ENCODE measurements at places on chromosomes 4 and X. TPM values are rescaled to one million over a fixed set of nuclear protein-coding genes. Genes with fewer than 3 reads are reported as not detected.

DNA sequence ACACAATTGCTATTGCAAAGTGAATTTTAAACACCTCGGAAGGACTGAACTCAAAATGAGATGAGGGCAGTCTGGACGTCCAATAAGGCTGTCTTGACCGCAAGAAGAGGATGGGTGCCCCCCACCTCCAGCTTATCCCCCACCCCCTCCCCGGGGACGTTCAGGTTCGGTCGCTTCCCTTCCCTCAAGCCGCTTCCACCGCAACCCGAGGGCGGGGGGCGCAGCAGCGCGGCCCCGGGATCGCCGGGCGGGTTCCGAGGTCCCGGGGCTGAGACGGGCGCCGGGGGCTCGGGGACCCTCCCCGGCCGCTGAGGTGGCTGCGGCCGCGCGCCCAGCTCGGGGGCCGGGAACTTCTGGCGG lies 480 bp downstream of the USP46 start:
- peaks cover 7% of the 10 kb centered on the region for H3K4me1 ChIP-seq
- H3K27me3 ChIP-seq: peaks cover 9% of the 10 kb centered on the region
- DNase-seq: no peak
- H3K27ac ChIP-seq: no peak overlapping the region

Gene MAP7D2
- total RNA-seq: 0.30 TPM

DNA sequence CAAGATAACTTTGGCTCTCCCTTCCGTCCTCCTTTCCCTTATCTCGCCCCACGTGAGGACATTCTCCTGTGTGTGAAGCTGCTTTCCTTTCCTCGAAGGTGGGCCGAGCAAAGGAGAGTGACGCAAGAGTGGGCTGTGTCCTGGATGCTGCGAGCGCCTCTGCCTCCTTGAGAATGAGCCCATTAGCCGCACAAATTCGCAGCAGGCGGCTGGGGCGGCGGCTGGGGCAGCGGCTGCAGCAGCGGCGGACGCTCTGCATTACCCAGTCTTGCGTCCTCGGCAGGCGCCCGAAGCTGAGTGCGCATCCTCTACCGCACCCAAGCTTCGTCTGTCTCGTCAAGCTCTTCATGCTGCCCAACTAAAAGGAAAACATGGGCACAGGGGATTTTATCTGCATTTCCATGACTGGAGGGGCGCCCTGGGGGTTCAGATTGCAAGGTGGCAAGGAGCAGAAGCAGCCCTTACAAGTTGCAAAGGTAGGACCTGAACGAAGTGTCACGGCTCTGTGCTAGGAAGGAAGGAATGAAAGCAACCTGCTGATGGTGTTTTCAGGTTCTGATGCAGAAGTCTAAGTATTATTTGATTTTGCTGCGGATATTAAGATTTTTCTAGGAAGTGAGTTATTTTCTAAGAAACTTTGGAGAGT lies at the start of gene SYNPO2:
TSS of gene SYNPO2 (plus strand) at position 189 of the 646 bp plus-strand sequence. CDS start at position 372, 183 bp downstream.
- H3K27me3 ChIP-seq: peaks cover 44% of the 10 kb centered on the region
- H3K4me3 ChIP-seq: peak within 1 kb of the TSS; percentile 73
- peak within 1 kb of the TSS; percentile 11 for H3K27ac ChIP-seq
- H3K36me3 ChIP-seq: no peaks in the 10 kb centered on the region

Gene F11
- total RNA-seq: not detected

Gene LNX1
- total RNA-seq: not detected

DNA sequence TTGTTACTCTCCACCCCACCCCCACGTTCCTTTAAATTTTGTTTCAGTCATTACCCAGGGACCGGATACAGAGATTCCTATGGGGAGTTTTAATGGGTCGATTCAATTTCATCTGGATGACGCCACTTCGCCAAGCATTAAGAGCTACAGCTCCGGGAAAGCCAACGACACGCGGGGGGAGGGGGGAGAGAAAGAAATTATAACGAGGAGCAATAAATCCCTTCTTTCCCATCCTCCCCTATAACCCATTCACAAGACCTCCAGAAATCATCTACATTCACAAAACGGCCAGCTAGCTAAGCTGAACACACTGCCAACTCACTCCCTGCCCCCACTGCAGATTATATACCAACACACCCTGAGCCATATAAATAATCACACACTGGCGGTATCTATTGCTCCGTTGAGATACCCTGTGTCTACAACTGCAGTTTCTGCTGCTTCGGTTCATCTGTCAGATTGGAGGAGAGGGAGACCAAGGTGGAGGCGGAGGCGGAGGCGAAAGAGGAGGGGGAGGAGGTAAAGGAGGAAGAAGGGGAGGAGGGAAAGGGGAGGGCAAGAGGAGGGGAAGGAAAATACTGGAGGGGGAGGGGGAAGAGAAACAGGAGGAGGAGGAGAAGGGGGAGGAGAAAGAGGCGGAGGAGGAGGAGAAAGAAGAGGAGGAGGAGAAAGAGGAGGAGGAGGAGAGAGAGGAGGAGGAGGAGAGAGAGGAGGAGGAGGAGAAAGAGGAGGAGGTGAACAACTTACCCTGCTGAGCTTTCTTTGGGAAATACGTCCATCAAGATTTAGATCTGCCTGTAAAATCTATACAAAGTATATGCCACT lies 113.9 kb upstream of the VAMP7 start:
- no peak overlapping the region for H3K27ac ChIP-seq
- no peaks in the 10 kb centered on the region for H3K36me3 ChIP-seq
- no peaks in the 10 kb centered on the region for H3K27me3 ChIP-seq
- peaks cover 4% of the 10 kb centered on the region for H3K4me1 ChIP-seq
- peak overlapping the region; percentile 80 for H3K4me3 ChIP-seq
- DNase-seq: no peak

Gene PPP2R2C
- total RNA-seq: not detected

DNA sequence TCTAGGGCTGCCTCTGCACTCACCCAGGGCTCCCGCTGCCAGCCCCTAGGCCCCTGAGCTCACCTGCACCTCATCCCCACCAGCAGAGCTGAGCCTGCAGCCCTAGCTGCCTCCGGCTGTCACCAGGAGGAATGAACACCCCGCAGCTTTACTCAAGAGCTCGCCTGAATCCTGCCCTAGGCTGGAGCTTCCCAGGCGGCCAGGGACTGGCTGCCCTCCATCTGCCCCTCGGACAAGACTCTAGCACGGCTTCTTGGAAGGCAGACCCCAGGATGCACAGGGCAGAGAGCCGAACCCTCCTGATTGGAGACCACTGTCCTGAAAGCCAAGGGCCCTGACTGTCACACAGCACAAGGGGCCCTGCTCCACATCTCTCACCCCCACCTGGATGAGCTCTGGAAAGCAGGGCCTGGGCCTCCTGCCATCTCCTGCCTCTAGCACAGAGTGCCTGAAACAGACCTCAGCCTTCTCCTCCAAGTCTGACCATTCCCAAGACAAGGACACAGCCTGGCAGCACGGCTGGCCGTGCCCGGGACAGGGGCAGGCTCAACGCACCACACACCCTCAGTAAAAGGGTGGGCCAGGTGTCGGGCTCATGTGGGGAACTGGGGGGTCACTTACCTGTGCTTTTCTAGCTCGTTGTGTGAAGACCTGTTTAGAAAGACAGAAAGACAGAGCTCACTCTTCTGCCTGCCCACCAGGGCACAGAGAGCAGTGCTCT lies 4.4 kb downstream of the MXD4 start:
- no peak overlapping the region for H3K27ac ChIP-seq
- H3K36me3 ChIP-seq: no peaks in the 10 kb centered on the region
- H3K4me3 ChIP-seq: no peak overlapping the region

DNA sequence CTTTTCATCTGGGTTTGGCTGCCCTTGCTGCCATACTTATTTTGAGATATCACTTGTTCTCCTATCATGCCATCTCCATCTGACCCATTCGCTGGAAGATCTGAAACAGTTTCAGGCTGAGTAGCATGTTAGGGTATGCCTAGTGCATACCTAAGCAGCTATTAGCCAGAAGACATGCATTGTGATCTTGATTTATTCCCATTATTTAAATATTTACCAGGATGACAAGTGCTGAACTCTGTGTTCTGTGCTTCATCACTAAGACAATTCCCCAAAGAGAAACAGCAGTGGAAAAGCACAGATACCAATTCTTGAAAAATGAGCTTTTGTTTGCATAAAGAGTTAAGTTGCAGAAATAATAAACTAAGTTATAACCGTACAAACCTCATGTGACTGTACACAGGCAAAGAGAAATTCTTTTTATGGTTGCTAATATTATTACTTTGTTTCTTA lies 271.0 kb upstream of the ARSJ start:
- H3K27me3 ChIP-seq: peaks cover 3% of the 10 kb centered on the region
- H3K27ac ChIP-seq: no peak overlapping the region
- DNase-seq: no peak
- H3K4me3 ChIP-seq: no peak overlapping the region
- H3K4me1 ChIP-seq: no peaks in the 10 kb centered on the region
- H3K36me3 ChIP-seq: no peaks in the 10 kb centered on the region

DNA sequence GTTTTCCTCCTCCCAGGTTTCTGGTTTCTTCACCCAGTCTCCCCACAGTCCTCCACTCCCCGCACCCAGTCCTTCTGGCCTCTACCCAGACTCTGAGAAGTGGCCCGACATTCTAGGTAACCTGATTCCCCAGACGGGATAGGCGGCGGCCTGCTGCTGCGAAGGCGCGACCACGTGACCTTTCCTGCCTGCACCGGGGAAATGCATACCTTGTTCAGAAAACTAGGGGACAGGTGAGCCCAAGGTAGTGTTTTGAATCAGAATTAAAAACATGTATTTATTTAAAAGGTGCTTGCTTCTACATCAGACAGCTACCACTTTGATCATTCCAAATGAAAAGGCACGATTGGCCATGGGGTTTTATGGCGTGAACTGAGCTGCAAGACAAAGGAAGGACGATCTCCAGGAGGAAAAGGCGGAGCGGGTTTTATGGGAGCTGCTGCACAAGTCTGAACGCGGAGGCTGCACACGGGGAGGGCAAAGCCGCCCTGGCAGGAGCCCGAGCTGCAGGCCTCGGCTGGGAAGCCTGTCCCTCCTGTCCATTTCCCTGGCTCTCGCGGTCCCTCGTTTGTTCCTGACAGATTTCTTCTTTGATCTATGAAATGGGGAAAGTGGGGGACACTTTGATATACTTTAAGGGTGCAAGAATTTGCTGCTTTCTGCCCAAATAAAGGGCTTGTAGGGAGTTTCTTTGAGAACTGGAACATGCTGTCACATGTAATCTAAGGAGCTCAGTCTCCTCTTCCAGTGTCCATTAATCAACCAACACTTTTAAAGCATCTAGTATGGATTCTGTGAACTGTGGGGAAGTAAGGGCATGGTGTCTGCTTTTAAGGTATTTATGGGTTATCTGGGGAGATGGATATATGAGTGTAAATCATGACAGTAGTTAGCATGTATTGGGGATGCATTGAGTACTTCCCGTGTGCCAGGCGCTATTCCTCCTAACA lies 150.9 kb downstream of the SPRY1 start:
- H3K27ac ChIP-seq: no peak overlapping the region
- H3K4me1 ChIP-seq: no peaks in the 10 kb centered on the region
- H3K36me3 ChIP-seq: peaks cover 13% of the 10 kb centered on the region
- H3K4me3 ChIP-seq: no peak overlapping the region

Gene TLR10
- 0.26 TPM for total RNA-seq

GRCh38 chr4:2793586-2794485 lies 951 bp downstream of the SH3BP2 start:
- peak overlapping the region; percentile 64 for H3K27ac ChIP-seq
- peak overlapping the region; percentile 89 for H3K4me3 ChIP-seq
- H3K27me3 ChIP-seq: no peaks in the 10 kb centered on the region
- peaks cover 24% of the 10 kb centered on the region for H3K4me1 ChIP-seq
- peak; percentile 58 for DNase-seq

DNA sequence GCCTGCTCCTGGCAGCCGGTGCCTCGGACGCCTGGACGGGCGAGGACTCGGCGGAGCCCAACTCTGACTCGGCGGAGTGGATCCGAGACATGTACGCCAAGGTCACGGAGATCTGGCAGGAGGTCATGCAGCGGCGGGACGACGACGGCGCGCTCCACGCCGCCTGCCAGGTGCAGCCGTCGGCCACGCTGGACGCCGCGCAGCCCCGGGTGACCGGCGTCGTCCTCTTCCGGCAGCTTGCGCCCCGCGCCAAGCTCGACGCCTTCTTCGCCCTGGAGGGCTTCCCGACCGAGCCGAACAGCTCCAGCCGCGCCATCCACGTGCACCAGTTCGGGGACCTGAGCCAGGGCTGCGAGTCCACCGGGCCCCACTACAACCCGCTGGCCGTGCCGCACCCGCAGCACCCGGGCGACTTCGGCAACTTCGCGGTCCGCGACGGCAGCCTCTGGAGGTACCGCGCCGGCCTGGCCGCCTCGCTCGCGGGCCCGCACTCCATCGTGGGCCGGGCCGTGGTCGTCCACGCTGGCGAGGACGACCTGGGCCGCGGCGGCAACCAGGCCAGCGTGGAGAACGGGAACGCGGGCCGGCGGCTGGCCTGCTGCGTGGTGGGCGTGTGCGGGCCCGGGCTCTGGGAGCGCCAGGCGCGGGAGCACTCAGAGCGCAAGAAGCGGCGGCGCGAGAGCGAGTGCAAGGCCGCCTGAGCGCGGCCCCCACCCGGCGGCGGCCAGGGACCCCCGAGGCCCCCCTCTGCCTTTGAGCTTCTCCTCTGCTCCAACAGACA lies 4.4 kb downstream of the SOD3 start:
- no peak for DNase-seq
- H3K4me3 ChIP-seq: no peak overlapping the region
- peaks cover 46% of the 10 kb centered on the region for H3K27me3 ChIP-seq

GRCh38 chr4:113555868-113556267 lies 205.7 kb downstream of the CAMK2D start:
- DNase-seq: no peak
- H3K4me1 ChIP-seq: peaks cover 7% of the 10 kb centered on the region
- H3K4me3 ChIP-seq: no peak overlapping the region

- peaks cover 48% of the 10 kb centered on the region for H3K27me3 ChIP-seq
- no peaks in the 10 kb centered on the region for H3K36me3 ChIP-seq
- H3K4me1 ChIP-seq: peaks cover 10% of the 10 kb centered on the region
- H3K27ac ChIP-seq: no peak overlapping the region
- H3K4me3 ChIP-seq: peak overlapping the region; percentile 39
- DNase-seq: peak; percentile 53
Measured at GRCh38 chr4:3879681-3880614, 113.8 kb downstream of the ADRA2C start.

Gene RNF128
- not detected for total RNA-seq

GRCh38 chr4:7967501-7968261 lies 28.0 kb upstream of the AFAP1 start:
- peaks cover 49% of the 10 kb centered on the region for H3K4me1 ChIP-seq
- no peaks in the 10 kb centered on the region for H3K27me3 ChIP-seq
- H3K4me3 ChIP-seq: no peak overlapping the region

GRCh38 chr4:52343595-52343994 lies 292.5 kb downstream of the SPATA18 start:
- no peaks in the 10 kb centered on the region for H3K4me1 ChIP-seq
- no peaks in the 10 kb centered on the region for H3K36me3 ChIP-seq
- no peak overlapping the region for H3K27ac ChIP-seq
- no peaks in the 10 kb centered on the region for H3K27me3 ChIP-seq
- no peak for DNase-seq
